ENCODE measurements at places on chromosomes 5 and 9. TPM values are rescaled to one million over a fixed set of nuclear protein-coding genes. Genes with fewer than 3 reads are reported as not detected.

DNA sequence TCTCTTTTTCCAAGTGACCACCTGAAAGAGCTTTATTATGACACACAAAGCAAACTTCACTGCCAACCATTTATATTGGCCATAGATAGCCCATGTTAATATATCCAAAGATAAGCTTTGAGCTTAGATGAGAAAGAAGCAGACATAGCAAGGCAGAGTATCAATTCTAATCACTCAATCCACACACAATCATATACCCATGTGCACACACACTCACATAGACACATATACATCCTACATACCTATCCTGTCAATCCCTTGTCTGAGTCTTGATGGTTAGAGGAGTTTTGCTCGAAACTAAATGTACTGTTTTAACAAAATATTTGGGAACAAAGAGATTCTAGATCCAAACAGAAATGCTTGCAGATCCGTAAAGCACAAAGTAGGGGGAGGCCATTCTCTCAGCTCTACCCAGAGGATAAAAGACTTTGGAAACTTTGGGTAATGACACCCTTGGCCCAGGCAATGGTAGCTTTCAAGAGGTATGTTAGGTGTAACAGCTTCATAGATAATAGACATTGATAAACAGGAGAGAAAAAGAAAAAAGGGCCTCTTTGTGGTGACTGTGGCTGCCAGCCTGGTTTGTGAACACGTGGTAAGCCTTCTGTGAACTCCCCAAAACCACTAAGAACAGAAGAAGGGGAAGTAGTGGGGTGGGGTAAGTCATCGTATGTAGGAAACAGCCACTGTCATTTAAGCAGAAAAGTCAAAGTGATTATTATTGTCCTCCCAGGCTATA lies 121.6 kb downstream of the TLR4 start:
- DNase-seq = no peak

DNA sequence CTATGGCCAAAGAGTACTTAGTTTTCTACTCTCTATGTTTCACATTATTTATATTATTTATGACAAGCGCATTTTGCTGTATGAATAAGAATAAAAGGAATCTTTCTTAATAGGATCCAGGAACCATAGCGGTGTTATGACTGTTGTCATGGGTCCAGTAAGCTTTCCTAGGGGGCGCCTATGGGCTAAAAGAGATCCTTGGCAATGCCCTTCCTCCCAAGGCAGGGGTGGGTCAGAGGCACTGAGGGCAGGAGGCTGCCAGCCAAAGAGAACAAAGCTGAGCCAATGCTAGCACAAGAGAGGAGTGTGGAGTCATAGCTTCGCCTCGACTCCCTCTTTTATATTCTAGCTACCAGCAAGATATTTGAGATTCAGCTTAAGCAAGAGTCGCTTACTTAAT lies 98.4 kb upstream of the GNAQ start:
- DNase-seq = no peak

- DNase-seq = no peak
Measured at GRCh38 chr5:75756211-75756610, 39.0 kb upstream of the POC5 start.

RAB24 gene
- 48.6 TPM for total RNA-seq

DNA sequence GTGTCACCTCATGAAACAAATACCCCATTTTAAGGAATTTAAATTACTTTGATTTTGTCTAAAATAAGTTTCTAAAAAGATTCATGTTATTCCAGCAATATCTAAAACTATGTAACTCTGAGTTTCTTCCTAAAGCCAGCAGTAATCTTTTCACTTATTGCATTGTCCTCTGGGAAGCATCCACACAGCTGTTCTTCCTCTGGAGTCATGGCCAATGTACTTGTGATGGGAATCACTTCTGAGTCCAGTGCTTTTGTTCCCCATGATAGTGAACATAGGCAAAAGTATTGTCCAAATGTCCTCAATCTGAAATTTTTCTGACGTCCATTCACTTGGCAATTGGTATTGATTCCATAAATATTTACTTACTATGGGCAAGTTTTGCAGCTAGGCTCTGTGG lies 125.0 kb downstream of the STARD4 start:
- no peak for DNase-seq

GRCh38 chr9:96289392-96289791 lies 12.6 kb downstream of the HSD17B3 start:
- DNase-seq = no peak

Measured in vagina (tissue), 2 donors.